Amniotic stem cell (primary cell): ENCODE measurements at places on chromosomes 1 and 21.

DNA sequence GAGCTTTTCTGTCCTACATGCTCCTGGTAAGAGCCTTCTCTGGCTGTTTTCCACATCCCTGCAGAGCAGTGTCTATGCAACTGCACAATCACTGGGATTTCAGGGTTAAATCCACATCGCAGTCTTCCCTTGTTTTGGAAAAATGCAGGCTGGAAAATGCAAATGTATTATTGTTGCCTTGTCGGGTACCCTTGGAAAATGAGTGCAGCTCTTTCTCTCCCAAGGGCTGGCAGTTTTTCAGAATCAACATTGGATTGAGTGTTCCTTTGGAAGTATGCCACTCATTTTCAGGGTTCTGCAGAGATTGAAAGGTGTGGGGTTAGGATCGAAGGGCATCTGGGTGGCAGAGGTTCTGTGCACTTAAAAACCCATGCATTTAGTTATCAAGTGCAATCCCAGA is 3.2 kb downstream of the NOS1AP start:
- DNase-seq, result no peak

DNA sequence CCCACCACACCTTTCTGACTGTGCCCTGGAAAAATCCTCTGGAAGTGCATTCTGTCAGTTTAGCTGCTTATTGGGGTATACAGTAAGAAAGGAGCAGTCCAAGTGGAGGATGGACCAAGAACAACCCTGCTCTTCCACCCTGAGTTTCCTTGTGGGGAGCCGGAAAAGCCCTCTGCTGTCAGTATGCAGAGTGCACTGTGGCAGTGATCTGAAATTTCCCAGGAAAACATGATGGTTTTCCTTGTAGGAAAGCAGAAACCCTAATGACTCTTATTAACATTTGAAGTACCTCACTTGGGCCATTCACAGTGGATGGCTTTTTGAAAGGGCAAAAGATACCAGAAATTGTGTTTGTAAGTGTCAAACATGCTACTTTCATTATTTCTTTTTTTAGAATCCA is 20.5 kb downstream of the ELAVL4 start:
- DNase-seq, result no peak

GRCh38 chr1:18746981-18747380 is 112.5 kb downstream of the TAS1R2 start:
- DNase-seq, result no peak

DNA sequence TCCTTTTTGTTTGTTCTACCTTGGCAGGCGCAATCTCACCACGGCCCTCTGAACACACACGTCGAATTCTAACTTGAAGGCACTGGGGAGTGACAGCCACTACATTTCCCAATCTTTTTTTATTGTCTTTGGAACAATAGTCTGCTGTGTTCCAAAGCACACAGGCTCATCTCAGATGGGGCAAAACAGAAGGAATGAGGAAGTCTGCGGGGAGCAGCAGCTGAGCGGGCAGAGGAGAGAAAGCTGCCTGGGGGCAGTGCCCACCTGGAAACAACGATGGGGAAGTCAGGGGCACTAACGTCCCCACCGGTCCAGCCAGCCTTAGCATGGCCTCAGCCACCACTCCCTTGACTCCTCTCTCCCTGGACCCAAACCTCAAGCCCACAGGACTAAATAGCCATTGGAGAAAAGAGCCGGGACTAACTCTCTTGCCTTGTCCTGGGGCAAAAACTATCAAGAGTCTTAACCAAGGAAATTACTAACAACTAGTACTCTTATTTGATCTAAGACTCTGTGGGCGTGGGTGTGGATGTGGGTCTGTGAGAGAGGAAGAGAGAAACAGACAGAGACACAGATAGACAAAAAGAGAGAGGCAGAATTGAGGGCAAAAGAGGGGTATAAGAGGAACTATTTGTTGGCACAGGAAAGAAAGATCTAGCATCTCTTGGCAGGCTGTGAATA is 34.2 kb downstream of the SYF2 start:
- no peak for DNase-seq

DNA sequence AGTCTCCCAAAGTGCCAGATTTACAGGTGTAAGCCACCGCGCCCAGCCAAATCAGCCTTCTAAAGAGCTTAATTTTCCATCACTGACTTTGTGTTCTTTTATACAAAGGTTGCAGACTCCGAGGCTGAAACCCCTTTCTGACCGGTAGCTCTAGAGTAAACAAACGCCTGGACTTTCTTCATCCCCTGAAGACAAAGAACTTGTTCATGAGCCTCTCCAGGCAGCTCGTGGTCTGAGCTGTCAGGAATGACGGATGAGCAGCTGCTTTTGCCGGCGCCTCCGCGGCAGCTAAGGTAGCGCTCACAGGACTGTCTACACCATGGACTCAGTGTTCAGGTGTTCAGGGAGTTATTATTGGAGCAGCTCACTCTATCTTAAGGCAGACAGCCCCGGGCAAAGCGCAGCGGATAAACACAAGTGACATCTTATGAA is 128.5 kb upstream of the ERRFI1 start:
- no peak for DNase-seq

DNA sequence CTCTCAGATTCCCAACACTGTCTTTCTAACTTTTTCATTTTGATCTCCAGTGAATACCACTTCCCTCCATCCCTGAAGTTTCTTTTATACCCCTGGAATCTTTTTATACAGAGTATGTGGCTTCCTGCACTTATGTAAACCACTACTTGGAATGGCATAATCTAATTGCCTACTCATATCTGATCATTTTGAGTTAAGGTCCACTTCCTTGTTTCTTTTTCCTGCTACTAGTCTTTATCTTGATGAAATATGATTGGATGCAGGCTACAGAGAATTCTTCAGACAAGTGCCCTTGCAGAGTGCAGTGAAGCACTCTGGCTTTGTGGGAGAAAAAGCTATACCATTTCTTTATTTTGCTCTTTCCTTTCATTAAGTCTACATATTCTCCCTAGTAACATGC is 325.3 kb upstream of the ADAMTS5 start:
- no peak for DNase-seq
